CD4-positive, alpha-beta T cell (primary cell): ENCODE measurements at places on chromosomes 11 and 22.

- DNase-seq = no peak
These were observed 2.5 kb upstream of the SUSD2 start for GRCh38 chr22:24178502-24179440.

DNA sequence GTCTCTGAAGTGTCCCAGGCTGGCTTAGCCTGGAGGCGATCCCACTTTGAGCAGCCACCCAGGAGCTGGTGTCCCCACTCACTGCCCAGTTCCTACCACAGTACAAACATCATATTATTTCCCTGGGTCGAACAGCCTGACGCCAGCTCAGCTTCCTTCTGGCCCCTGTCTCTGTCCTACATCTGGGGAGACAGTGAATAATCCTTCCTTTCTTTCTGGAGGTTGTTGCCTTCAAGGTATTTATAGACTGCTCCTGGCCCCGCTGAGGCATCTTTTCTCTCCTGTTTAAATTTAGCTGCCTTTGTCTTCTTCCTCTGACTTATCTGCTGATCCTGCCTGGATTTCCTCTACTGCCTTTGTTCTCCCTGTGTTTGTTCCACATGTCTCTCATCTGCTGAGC, 56.8 kb upstream of the LRRC55 start:
- DNase-seq = no peak

- no peak for DNase-seq
These were observed 256.7 kb upstream of the CCDC90B start for GRCh38 chr11:83542861-83543260.

DNA sequence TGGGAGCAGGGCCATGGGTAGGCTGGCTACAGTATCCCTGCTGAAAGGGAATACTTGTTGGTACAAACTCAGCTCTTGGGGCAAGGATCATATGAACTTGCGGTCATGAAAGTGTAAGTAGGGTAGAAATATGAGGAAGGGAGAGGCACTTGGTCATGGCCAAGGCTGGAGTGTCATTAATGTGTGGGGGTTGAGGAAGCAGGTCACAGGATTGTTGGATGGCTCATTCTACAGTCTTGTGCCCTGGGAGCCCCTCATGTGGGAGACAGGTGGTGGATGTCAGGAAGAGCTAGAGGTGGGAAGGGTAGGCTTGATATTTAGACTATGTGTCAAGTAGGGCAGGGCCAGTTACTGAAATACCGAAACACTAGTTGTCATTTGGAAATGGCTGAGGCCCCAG, 95.5 kb downstream of the RRM1 start:
- no peak for DNase-seq
